Kasumi-1 (cell line): ENCODE measurements at places on chromosomes 11 and 22.

- no peak for DNase-seq
These were observed 24.1 kb upstream of the CHKA start for GRCh38 chr11:68145120-68145866.

- DNase-seq: no peak
These were observed 3.7 kb downstream of the PTPRCAP start for GRCh38 chr11:67433536-67434394.

- no peak for DNase-seq
These were observed 338.0 kb downstream of the TENM4 start for GRCh38 chr11:79102840-79103239.

- DNase-seq: peak; percentile 46
These were observed 71.1 kb upstream of the OLFML1 start for GRCh38 chr11:7413961-7414915.
